ENCODE measurements at places on chromosomes 11 and 22.

- DNase-seq = no peak
Measured at GRCh38 chr11:9017773-9018172, 14.0 kb upstream of the NRIP3 start.

- no peak for DNase-seq
Measured at GRCh38 chr11:65210361-65210731, 28.6 kb downstream of the CAPN1 start.

DNA sequence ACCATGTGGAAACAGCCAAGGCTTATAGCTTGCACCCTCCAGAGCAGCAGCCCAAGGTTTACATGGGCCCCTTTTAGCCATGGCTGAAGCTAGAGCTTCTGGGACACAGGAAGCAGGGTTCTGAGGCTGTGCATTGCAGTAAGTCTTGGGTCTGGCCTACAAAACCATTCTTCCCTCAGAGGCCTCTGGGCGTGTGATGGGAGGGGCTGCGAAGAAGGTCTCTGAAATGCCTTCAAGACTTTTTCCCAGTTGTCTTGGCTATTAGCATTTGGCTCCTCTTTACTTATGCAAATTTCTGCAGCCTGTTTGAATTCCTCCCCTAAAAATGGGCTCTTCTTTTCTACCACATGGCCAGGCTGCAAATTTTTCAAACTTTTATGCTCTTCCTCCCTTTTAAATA, 109.5 kb downstream of the BBOX1 start:
- DNase-seq = no peak

DNA sequence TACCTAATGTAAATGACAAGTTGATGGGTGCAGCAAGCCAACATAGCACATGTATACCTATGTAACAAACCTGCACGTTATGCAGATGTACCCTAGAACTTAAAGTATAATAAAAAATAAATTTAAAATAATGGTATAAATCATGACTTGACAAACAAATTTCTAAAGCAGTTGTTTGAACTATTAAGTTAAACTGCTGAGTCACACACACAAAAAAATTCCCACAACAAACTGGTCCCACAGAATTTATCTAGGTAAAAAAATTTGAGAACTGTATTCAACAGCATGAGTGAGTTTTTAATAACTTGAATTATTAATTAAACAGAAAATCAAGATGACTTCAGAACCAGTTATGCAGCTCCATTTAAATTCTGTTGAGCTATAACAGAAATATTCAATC, 186.0 kb upstream of the SOX6 start:
- no peak for DNase-seq

DNA sequence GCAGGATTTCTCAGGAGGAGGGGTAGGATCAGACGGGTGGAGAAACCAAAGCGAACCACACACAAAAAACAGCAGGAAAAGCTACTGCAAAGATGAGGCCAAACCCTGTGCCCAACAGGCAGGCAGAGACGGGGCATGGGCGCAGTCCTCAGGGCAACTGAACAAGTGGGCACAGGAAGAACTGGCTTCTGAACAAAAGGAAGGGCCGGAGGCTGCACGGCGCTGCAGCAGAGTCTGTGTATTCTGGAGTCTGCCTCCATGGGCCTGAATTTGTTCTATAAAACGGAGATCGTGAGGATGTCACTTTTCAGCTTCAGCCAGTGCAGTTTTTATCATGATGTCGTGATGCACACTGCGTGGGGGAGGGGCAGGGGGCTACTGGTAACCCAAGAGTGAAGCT, 1026.0 kb downstream of the TBC1D22A start:
- DNase-seq = no peak

- no peak for DNase-seq
Measured at GRCh38 chr11:13966013-13966412, 3.5 kb downstream of the SPON1 start.

DNA sequence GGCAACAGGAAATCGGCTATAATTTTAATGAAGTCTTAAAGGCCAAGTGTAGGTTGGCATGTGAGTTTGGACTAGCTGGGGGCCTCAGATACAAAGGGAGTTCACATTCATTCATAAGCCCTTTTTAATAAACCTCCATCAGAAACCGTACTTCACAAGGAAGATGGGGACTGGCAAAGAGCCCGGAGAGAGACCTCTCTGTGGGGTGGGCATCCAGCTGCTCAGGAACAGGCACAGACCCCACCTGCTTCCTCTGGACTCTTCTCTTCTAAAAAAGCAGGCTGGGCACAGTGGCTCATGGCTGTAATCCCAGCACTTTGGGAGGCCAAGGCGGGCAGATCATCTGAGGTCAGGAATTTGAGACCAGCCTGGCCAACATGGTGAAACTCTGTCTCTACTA, 3.9 kb upstream of the ARFGAP3 start:
- no peak for DNase-seq

DNA sequence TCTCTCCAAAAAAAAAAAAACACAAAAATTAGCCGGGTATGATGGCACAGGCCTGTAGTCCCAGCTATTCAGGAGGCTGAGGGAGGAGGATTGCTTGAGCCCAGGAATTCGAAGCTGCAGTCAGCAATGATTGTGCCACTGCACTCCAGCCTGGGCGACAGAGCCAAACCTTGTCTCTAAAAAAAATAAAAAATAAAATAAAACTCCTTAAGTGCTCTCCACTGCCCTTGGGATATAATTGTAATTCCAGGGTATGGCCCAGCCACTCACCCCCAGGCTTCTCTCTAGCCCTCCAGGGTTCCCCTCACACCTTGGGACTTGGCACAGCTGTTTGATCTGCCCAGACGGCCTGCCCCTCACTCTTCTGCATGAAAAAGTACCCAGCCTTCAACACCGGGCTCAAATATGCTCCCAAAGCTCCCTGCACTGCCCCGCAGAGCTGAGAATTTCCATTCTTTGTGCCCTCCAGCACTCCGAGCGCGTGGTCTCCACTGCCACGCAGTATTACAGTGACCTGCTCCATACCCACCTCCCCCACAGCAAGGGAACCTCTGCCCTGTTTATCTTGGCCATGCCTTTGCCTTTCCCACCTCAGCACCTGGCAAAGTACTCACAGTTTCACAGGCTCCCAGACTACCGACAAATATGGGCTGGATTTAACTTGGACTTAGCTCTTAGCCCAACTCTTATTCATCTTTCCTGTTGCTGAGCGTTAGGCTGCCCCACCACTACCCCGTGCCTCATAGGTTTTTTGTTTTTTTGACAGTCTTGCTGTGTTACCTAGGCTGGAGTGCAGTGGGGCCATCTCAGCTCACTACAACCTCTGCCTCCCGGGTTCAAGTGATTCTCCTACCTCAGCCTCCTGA, 7.6 kb upstream of the FTH1 start:
- no peak for DNase-seq

- no peak for DNase-seq
Measured at GRCh38 chr22:27635435-27635834, 166.1 kb downstream of the MN1 start.

Measured in activated T-helper 1 cell treated with anti-CD3 and anti-CD28 coated beads, Interleukin-12 subunit alpha, Interleukin-12 subunit beta, Interleukin-2, Interleukin-4 antibody, amounts not matched to agents 30 ng/mL and 10 ng/mL and 1 ng/mL, durations not matched to agents 14 hours and 24 hours and 36 hours (primary cell).